ENCODE measurements at places on chromosomes 7 and 10.

DNA sequence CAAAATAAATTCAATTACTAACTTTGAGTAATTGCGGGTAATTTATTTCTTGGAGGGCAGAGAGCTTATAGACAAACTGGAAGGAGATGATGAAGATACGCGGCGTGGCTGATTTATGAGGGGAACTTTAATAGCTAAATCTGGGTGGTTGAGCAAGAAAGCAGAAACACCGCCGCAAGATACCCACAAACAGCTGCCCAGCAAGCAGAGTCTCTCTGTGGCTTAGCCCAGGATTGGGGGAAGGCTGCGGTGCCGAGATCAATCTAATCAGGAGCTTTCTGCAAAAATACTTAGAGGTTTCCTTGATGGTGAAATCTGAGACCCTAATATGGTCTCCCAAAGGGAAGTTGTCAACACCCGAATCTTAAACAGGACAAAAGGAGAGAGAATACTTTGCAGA is 94.9 kb upstream of the MGMT start:
- DNase-seq = no peak

GRCh38 chr7:45103958-45104843 is 7.3 kb downstream of the TBRG4 start:
- no peak for DNase-seq

GRCh38 chr10:59131666-59132065 is 44.8 kb upstream of the PHYHIPL start:
- DNase-seq = no peak

GRCh38 chr10:18303851-18304801 is 163.9 kb downstream of the CACNB2 start:
- DNase-seq = no peak

- DNase-seq = no peak
Measured at GRCh38 chr10:118892255-118892654, 137.3 kb upstream of the NANOS1 start.
